ENCODE measurements at places on chromosomes 11 and 22. TPM values are rescaled to one million over a fixed set of nuclear protein-coding genes. Genes with fewer than 3 reads are reported as not detected.

DNA sequence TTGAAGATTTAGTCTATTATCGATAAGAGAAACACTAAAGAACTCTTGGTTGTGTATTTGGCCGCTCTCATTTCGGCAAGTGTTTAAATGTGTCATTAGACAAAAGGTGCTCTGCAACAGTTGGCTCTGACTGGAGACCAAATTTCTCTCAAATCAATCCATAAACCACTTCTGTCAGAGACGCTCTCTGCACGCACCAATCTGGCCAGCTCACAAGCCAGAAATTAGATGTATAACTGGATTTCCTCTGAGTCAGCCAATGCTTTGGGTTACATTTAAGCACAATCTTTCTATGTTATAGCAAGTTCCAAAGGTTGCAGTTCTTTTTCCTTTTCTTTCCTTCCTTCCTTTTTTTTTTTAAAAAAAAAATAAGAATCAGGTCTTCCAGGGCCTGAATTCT lies 17.6 kb upstream of the PARVA start:
- no peak for DNase-seq

DNA sequence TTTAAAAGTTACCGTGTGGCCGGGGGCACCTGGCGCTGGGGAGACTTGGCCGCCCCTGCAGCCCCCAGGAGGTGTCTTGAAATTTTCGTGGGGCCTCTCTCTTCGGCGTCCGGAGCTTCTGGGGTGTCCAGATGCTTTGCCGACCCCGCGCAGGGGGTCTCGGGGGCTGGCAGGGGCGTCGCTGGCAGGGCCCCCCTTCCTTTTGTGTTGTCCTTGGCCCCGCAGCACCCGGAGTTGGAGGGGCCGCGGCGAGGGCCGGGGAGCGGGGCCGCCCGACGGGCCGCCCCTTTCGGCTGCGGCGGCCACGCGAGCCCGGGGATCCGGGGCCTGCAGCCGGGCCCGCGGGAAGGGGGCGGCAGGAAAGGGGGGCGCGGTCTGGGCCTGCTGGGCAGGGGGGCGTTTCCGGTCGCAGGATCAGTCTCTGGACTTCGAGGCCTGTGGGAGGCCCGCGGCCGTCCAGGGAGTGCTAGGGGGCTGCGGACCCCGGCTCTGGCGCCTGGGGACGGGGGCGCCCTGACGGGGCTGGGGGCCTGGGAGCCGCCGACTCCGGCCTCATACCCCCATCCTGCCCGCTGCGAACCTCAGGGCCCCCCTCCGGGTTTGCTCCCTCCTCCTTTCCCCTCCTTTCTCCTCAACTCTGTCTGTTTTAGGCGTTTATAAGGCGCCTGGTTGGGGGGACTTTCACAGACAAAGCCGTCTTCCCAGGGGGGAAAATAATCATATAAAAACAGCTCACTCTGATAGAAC lies 869 bp downstream of the ZC3H7B start:
- DNase-seq = no peak

GRCh38 chr11:75668451-75669297 lies at the start of gene MAP6:
Gene MAP6, minus strand, starts transcription at chr11:75669038. Its CDS starts 669 bp downstream, at chr11:75668369.
- no peak for DNase-seq

DNA sequence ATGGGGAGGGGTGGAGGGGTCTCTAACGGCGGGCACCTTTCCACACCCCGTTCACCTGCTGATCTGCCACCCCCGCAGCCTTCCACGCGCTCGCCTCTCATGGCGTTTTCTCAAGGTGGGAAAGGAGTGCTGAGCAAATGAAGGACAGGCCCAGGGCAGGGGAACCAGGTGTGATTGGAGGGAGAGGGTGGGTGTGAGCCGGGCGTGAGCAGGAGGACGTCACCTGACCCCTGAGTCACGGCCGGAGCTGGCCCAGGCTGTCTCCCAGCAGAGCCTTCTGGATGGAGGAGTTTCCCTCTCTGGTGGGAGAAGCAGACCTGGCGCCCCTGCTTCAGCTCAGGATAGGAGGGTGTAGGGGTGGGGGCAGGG lies 14.0 kb upstream of the ARHGAP8 start:
- DNase-seq = no peak

- no peak for DNase-seq
These were observed 125.0 kb downstream of the PKNOX2 start for GRCh38 chr11:125289419-125290098.

DNA sequence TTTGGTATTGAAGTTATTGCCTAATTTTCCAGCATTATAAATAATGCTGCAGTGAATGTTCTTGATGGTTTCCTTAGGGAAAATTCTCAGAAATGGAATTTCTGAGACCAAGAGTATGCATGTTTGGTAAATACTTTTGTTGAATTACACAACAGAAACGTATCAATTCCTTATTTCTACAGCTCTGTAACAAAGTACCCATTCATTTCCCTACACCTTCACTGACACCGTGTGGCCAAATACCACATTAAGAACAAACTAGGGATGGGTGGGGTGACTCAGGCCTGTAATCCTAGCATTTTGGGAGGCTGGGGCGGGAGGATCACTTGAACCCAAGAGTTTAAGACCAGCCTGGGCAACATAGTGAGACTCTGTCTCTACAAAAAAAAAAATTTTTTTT lies 21.8 kb downstream of the MCAM start:
- peak; percentile 48 for DNase-seq

DNA sequence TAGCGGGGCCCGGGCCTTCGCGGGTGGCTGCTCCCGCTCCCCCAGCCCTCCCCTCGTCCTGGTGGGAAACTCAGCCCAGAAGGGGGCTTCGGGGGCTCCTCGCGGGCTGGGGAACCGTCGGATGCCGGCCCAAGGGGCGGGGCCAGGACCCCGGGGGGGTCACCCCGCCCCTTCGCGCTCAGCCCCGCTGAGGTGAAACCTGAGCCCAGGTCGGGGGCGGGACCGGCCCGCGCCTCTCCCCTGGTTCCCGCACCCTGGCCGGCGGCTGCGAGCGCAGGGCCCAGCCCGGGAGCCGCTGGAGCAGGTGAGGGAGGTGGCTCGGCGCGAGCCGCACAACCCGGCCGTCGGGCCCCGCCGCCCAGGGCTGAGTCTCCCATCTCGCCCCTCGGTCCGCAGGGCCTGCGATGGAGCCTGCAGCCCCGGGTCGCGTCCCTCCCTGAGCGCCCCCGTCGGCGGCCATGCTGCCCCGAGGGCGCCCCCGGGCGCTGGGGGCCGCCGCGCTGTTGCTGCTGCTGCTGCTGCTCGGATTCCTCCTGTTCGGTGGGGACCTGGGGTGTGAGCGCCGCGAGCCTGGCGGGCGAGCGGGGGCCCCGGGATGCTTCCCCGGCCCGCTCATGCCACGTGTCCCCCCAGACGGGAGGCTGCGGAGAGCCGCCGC lies at the start of gene LARGE2:
Gene LARGE2 (plus strand): TSS at position 232 of the 658 bp plus-strand sequence. CDS start 227 bp downstream, at position 459.
- no peak for DNase-seq

The ANO3 gene
- total RNA-seq = not detected

DNA sequence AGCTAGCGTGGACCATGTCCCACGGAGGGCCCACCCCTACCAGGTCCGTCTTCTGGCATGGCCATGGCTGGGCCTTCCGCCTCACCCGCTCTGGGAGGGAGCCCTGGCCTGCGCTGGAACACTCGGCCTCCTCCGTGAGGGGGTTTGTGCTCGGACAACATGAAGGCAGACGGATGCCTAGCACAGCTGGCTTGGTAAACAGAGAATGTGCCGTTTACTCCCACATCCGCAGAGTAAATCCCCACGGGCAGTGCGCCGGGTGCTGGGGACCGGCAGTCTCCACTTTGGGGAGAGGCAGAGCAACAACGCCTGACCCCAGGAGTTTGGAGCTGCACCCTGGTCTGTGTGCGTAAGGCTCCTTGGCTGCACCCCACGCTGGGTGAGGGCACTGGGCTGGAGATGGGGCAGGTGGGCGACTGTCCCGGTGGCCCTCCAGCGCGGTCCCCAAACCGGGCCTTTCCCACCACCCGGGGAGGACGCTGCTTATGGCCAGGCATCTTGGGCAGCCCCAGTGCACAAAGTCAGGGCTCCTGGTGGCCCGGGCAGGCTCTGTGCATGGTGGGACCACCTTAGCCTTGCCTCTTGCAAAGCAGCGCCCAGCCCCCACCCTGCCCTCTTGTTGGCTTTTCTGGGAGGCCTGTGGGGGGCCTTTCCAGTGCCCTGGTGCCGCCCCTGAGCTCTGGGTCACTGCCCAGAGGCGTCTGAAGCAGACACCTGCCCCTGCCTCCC lies 30.7 kb upstream of the MUC5AC start:
- no peak for DNase-seq

The ADAMTS15 gene
- total RNA-seq = 0.92 TPM

GRCh38 chr22:29093030-29093429 lies 20.2 kb downstream of the KREMEN1 start:
- DNase-seq = no peak

The PRR33 gene
- total RNA-seq = not detected

DNA sequence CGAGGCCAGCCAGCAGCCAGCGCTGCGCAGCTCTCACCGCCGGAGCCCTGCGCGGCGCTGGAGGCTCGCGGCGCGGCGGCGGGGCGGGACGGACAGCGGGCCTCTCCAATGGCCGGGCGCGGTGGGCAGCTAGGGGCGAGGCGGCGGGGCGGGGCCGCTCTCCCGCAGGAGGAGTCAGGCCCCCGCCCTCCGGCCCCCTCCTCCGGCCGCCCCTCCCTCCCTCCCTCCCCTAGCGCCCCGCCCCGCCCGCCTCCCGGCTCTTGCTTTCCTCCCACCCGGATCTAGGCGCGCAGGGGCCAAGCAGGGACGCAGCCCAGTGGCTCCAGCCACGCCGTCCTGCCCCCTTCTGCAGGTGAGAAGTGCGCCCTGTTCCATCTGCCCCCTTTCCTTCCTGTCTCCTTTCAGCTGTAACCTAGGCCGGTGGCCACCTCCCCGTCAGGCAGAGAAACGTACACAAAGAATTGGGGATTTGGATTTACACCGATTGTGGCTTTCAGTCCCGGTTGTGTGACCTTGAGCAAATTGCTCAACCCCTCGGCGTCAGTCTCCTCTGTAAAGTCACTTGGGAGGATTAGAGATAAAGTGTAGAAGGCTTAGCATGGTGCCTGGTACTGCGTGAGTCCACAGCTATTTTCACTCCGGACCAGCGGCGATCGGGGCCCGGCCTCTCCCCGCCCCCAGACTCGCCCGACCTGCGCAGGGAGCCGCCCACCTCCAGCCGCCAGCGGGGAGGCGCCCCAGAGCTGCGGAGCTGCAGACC lies at the start of gene FZD4:
Gene FZD4 (minus strand): TSS at position 35 of the 760 bp plus-strand sequence. CDS start 310 bp downstream, outside the sequence.
- peak; percentile 85 for DNase-seq
